KBM-7 (cell line): ENCODE measurements at places on chromosomes 7 and 10.

- DNase-seq, result peak; percentile 41
Observed at GRCh38 chr10:116444527-116445142, 17.0 kb downstream of the PNLIPRP3 start.

GRCh38 chr10:66982792-66983474, 57.1 kb downstream of the LRRTM3 start:
- no peak for DNase-seq

- DNase-seq, result peak; percentile 82
Observed at GRCh38 chr7:50449881-50450589, at the start of gene FIGNL1. FIGNL1 (minus strand) TSS chr7:50450350; CDS start chr7:50447287, 3,063 bp downstream.

DNA sequence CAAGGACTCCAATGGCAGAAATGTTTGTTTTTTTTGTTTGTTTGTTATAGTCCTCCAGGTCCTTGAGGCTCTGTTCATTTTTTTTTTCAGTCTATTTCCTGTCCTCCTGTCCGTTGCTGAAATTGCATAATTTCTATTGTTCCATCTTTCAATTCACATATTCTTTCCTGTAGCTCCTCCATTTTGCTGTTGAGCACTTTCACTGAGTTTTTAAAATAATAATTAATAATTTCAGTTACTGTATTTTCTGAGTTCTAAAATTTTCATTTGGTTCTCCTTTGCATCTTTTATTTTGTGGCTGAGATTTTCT, 202.3 kb upstream of the AGR3 start:
- DNase-seq, result no peak

DNA sequence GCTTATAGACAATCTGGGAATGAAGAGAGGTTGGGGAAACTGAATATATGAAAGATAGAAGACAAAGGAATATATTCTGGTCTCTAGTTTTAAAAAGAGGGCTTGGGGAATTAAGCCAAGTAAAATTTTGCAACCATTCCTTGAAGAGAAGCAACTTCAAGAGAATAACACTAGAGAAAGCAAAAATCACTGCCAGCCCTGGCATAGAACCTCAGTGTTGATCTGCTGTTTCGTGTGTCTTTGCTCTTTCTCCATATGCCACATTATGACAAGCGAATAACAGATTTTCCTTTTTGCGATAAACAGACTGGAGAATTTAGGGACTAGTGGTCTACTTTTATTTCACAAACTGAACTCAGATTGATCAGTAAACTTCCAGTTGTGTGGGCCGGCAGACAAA, 132.7 kb downstream of the XPNPEP1 start:
- no peak for DNase-seq

- peak; percentile 60 for DNase-seq
Observed at GRCh38 chr10:124742413-124743190, 1.6 kb downstream of the FAM53B start.

DNA sequence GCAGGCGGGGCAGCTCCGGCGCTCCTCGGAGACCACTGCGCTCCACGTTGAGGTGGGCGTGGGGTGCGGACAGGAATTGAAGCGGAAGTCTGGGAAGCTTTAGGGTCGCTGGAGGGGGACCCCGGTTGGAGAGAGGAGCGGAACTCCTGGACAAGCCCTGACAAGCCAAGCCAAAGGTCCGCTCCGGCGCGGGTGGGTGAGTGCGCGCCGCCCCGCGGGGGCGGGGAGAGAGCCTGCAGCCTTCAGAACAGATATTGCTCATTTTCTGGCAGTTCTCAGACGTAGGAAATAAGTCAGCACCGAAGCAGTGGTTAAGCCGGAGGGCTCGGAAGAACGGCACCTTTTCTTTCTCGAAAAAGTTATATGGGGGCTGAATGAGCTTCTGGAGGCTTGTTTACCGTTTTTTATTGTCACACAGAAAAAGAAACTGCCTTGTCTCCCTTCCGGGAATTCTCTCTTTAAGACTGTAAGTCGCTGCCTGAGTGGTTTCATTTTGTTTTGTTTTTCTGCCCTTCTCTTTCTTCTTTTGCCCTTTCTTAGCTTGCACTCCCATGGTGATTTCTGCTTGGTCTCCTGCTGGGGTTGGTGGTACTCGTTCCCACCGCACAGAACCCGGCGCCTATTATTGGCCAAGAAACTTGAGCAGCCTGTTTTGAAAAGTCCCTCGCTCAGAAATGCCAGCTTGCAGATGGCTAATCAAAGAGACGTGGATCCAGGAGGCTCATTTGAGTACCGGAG, 732 bp downstream of the FAS start:
- DNase-seq, result peak; percentile 93

DNA sequence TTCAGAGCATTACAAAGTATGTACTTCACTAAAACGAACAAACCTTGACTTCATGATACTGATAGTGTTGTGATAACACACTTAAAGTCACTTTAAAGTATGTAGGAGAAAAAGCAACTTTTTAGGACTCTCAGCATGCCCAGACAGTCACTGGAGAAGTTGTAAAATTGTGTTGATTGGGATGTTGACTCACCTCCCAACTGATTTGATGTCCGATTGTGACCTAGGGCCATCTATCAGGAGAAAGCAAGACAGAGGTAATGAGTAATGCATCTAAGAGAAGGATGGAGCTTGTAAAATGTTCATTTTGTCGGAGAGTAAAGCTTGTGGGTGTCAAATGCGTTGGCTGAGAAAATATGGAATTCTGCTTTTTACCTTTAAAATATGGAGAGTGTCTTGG, 135.4 kb upstream of the SEMA3D start:
- DNase-seq, result no peak

DNA sequence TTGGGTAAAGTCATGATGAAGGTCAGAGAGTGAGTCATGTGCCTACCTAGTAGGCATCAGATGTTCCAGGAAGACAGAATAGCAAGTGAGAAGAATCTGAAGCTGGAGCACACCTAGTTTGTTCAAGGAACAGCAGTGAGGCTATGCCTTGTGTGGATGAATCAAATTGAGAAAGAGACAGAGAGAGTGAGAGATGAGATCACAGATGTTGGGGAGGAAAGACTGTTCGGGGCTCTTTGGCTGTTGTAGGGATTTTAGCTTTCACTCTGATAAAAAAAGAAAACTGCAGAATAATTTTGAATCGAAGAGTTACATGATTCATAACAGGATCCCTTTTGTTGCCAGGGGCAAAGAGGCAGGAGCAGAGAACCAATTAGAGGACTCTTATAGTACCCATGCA, 6.3 kb downstream of the LIPF start:
- DNase-seq, result no peak

DNA sequence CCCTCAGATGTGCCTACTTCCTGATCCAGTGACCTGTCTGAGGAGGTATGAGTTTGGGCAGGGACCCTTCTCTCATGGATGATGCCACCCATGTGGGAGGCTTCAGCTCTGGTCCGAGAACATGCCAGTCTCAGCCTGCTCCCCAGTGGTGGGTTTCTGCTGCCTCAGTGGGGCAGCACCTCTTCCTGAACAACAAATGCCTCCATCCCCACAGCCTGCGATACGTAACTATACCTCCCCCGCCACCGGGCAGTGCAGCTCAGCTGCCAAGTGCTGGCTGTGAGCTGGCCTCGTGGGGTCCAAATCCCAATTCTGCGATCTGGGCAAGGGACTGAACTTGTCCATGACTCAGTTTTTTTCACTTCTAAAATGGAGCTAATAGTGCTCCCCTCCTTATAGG, 3.1 kb downstream of the GDF10 start:
- no peak for DNase-seq

DNA sequence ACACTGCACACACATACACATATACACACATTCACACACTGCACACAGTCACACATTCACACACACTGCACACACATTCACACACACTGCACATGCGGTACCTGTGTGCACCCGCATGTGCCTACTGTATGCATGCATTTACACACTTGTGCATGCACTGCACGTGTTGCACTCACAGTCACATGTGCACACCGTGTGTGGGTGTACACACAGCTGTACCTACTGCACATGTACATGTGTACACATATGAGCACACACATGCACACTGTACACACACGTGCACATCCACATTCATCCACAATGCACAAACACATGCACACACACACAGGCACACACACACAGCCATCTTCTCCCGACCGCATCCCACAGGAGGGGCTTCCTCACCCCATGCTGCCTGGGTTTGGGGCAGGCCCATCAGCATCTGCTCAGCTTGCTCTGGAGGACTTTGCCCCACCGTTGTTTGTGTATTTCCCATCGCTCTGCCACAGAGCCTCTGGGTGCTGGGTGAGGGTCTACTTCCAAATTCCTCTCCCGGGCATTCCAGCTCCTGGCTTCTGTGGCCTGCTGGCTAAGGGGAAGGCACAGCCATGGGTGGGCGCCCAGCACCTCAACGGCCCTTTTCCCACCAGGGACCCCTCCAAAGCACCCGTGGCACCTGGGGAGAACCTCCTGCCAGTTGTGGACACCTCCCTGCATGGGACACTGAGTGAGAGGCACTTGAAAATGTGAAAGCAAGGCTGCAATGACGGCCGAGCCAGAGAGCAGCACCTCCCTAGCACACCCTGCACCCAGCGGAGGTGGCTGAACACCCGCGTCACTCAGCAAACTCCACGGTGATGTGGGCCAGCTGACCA, 324.3 kb downstream of the PTPRN2 start:
- no peak for DNase-seq

DNA sequence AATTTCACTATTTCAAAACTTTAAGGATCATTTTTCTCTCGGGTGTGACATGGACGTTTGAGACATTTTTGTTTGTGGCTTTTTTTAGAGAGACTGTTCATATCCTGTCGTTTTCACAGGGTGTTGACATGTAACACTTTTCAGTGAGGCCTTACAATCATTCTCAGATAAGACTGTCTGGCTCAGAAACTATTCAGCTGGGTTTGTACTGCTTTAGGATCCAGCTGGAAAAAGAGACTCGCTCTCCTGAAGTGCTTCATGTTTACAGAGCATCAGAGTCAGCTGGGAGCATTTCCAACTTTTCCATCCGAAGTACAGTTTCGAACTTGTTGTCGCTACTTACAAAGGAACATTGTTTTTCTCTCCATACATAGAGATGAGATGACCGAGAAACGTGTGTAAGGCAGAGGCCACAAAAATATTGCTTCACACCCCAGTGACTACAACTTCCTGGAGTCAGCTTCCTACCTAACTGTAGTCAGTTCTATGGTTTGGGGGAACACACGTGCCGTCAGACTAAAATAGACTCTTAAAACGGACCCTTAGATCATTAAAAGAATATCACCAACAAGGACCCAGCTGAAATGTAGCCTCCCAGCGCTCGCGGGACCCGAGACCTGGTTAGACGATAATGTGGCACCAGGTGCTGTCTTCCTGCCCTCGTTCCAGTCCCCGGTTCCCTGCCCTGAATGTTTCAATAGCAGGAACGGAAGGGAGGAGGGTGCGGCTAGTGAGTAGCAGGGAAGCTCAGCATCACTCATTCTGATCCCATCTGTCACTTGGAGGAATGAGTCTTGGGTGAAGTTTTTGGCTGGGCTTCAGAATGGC, 78.0 kb downstream of the MKI67 start:
- DNase-seq, result peak; percentile 69

- peak; percentile 86 for DNase-seq
Observed at GRCh38 chr10:101014230-101014884, 14.7 kb downstream of the LZTS2 start.

- DNase-seq, result no peak
Observed at GRCh38 chr10:20986049-20986448, 88.9 kb upstream of the NEBL start.

GRCh38 chr7:151732834-151733592, 143.9 kb downstream of the PRKAG2 start:
- DNase-seq, result no peak

- no peak for DNase-seq
Observed at GRCh38 chr10:124547647-124548168, 86.1 kb downstream of the LHPP start.

- DNase-seq, result no peak
Observed at GRCh38 chr10:124394583-124394982, 24.1 kb downstream of the OAT start.

- no peak for DNase-seq
Observed at GRCh38 chr7:44285561-44285960, 39.8 kb downstream of the CAMK2B start.

DNA sequence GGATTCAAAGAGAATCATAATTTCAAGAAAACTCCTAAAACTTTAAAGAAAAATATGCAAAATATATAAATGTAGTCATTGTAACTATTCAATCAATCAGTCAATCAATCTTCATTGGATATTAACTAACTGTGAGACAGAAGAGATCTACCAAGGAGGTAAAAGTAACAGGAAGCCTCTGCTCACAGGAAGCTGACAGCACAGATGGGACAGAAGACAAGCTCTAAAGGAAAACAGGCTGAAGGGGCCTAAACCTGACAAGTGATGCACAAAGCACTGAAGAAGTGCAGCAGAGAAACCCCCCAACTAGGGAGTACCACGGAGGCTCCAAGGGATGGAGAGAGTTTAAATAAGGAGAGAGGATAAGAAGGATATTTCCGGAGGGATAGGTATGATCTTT, 173.0 kb downstream of the SKAP2 start:
- DNase-seq, result peak; percentile 48

DNA sequence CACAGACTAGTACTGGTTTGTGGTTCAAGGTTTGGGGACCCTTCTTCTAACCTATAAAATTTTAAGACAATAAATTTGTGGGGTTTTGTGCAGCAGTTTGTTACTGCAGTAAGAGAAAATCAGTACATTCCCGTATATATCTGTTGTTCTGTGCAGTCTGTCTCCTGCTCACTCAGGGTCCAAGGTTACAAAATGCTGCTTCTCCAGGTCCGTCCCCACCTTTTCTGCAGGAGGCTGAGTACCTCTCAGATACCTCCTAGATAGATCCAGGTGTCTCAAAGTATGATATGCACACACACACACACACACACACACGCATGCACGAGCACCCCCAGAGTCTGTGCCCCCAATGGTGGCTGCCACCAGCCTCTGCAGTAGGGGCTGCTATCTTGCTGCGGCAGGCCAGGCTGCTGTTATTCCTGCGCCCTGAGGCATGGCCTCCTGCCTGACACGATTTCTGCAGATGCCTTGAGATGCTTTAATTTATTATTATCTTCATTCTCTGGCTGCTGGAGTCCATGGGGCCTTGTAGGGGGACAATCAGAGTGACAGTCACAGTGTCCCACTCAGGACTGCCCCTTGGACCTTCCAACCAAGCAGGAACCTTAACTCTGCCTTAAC, 25.2 kb upstream of the ASL start:
- no peak for DNase-seq

DNA sequence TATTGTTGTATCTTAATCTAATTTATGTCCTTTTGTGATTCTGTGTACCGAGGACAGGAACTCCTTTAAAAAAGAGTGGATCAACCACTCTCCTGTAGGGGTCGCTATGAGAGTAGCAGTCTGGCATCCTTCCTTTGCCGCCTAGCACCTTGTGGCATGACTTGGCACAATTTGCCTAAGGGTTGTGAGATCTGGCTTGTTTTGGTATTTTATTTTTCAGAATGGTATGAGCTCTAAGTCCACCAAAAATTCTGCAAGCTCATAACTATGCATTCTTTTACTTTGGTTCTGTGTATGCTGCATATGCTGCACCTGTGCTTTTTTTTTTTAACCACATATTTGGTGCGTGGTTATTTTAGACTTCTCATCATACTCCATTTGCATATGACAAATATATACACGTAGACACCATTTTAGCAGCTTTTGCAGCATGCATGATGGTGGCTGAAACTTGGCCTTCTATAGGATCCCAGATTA, 112.8 kb downstream of the CDK14 start:
- DNase-seq, result peak; percentile 28
